ENCODE measurements at places on chromosomes 13 and 19.

GRCh38 chr13:20713751-20714150, 10.3 kb downstream of the IL17D start:
- DNase-seq, result no peak

DNA sequence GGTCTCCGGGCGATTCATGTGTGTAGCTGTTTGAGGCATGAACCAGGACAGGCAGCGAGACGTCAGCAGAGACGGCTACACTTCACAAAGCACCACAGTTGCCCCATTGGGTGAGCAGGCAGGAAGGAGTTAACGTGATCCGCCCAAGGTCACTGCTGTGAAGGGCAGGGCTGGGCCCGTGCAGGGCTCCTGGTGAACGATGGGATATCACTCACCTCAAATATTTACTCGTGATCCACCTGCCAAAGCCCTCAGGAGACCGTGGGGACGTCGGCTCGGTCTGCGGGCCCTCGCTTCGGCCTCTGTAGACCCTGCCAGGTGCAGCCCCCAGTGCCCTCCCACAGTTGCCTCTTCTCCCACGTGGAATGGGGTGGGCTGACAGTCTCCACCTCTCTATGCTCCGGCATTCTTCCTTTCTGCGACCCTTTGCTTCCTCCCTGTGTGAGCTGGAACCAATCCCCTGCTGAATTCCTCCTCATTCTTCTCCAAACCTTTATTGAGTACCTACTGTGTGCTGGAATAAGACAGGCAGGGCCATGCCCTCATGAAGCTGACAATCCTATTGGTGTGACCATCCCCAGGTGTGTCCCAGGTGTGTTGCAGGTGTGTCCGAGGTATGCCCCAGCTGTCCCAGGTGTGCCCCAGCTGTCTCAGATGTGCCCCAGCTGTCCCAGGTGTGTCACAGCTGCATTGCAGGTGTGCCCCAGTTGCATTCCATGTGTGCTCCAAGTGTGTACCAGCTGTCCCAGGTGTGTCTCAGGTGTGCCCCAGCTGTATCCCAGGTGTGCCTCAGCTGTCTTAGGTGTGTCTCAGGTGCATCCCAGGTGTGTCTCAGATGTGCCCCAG, 2.0 kb upstream of the GRK1 start:
- no peak for DNase-seq

- DNase-seq, result peak; percentile 73
Observed at GRCh38 chr13:46382224-46382623, 4.8 kb downstream of the RUBCNL start.

DNA sequence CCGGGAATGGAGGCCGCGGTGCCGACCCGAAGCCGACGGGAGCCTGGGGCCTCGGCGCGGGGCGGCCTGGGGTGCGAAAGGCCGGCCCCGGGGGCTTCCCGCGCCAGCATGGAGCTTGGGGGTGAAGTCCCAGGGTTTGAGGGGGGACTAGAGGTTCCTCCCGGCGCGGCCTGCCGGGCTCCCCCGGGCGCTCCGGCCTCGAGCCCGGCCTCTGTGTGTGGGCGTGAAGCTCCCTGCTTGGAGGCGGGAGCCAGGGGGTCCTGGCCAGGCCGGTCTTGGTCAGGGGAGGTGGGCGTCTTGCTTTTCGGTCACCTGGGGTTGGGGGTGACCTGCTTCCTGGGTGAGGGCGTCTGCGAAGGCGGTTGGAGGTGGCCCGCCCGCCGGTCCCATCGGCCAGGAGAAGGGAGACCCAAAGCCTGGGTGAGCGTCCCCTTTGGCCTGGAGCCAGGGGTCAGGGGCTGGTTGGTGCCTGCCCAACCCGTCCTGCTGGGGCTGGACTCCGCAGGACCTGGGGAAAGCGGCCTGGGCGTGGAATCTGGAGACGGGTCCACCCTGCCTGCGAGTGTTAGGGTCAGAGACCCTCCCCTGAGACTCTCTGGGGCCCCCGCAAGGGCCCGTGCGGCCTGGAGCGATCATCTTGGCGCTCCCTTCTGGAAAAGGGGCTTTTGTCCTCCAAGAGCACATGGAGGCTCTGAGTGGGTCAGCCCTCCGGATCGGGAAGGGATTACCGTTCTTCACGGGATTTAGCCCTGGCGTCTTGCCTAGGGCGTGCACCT, 535 bp downstream of the BSG start:
- DNase-seq, result peak; percentile 37

DNA sequence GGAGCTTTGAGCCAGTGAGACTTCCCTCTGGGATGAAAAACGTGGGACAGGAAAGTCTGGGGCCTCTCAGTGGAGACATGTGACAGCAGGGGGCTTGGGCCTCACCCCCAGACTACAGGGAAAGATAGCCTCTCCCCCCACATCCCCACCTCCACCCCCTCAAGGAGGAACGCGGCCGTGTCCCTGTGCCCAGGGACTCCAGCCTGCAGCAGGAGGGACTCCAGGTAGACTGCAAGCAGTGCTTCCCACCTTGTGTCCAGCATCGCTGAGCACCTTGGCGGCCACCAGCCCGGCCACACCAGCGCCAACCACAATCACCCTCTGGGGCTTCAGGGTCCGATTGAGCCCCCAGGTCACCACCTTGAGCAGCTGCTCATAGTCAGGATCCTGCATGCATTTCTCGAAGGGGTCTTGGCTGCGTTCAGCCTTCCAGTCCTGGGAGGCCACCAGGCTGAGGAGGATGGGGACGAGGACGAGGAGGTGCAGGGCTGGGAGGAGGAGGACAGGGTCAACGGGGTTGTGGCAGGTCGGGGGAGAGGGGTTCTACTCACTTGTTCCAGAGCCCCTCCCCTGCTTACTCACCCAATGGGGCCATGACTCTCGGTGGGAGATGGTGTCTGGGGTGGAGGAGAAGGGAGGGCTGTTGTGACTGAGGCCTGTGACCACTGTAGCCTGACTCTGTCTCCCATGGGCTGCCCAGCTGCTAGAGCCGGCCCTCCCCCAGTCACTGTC, 955 bp downstream of the IL4I1 start:
- DNase-seq, result no peak

DNA sequence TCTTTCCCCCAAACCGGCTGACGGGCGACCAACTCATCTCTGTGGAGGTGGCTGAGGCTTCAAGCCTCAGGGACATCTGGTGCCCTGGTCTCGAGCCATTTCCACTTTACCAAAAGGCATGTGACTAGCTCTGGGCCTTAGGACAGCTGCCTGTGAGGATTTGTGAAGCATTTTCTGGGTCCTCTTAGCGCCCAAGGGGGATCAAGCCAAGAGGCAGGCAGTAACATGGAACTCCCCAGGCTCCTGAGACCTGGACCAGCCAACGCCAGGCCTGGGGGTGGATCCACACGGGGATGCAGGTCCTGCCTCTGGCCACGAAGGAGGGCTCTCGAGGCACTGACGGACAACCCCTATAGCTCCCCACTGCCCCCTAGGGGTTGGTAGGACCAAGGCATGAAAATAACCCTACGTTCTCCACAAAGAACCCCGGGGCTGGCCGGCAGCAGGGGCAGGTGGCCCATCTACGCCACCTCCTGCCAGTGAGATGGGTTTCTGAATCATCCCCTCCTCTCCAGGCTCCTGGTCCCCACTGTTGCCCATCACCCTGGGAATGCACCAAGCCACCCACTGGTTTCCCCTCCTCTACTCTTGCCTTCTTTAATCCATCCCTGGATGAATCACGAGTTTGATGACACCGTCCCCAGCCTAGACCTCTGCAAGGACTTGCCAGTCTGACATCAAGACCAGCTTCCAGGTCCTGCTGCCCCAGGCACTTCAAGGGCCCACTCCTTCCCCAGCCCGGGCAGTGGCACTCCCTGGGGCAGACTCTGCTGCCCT, 7.0 kb upstream of the MYDGF start:
- DNase-seq, result peak; percentile 41

DNA sequence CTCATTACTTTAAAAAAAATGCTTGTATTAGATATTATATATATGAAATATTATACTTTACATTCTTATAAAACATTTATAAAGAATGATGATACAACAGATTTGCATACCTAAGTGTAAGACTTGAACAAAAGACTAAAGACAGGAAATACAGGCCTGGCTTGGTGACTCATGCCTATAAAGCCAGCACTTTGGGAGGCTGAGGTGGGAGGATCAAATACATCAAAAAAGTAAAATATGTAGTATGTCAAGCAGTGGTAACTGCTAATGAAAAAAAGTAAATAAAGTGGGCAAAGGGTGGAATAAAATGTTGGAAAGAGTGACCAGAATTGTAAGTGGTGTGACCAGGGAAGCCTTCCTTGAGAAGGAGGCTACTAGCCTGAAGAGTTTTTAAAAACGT, 133.7 kb downstream of the GGACT start:
- DNase-seq, result no peak

- DNase-seq, result no peak
Observed at GRCh38 chr19:14758816-14759215, 19.5 kb downstream of the ADGRE2 start.

DNA sequence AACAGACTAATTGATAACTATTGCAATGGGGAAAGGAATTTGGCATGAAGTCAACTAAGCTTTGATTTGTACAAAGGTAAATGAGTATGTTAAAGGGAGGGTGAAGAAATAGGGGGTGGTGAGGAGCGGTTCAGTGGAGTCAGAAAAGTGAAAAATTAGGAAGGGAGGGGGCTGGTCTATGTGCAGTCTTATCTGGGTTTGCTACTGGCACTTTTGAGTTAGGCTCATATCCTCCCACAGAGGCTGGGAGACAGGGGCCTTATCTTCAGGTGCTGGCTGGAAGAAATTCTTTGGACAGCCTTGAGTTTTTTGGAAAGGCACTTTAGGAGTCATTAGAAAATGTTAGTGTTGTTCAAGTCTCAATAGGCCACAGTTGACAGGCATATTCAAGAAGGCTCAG, 11.1 kb downstream of the ZNF302 start:
- no peak for DNase-seq

DNA sequence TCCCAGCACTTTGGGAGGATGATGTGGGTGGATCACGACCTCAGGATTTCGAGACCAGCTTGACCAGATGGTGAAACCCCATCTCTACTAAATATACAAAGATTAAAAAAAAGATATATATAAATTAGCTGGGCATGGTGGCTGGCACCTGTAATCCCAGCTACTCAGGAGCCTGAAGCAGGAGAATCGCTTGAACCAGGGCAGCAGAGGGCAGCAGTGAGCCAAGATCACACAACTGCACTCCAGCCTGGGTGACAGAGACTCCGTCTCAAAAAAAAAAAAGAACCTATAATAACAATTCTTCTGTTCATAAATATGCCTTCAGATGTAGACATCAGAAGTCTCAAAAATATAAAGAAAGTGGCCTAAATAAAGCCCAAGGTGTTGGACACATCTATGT, 7.6 kb downstream of the ZNF737 start:
- DNase-seq, result peak; percentile 4

DNA sequence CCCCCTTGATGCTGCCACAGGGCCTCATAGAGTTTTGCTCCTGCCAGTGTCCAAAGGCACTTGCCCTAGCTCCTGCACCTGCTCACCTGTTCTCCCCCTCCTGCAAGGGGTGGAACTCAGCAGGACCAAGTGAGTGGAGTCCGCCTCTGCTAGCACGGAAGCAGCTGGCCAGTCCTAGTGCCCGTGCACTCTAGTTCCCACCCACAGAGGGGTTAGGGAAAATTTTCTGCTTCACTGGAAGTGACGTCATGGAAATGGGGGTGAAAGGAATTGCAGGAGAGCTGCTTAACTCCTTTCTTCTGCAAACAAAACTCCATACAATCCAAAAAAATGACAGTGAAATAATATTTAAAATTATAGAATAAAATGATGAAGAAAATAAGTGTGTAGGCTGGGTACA, 609.7 kb upstream of the SLITRK1 start:
- DNase-seq, result no peak

DNA sequence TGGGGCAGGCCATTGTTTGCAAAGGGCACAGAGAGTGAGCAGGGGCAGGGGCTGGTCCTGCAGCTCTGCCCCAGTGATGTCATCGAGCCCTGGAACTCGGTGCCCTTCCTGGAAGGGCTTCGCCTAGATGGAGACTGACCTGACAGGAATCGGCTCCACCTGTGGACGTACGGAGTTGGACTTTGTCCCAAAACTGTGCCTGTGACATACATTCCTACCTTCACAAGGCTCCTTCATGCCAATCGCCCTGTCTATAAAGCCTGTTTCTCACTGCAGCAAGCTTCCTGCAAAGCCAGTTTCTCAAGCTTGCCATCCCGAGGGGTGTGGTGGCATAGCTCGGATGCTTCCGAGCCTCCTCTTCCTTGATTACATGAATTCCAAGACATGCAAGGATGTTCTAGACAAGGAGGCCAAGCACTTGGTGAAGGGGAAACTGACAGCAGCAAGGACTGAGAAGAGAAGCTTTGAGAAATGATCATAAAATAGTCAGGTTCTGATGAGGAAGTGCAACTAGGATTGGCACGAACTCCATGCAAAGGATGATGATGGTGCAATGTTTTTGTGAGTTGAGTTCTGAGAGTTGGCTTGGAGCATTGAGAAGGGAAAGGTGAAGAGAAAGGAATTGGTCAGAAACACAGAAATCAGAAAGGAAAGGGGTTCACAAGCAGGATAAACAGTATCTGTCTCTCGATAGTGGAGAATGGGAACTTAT, 73.6 kb upstream of the STK24 start:
- no peak for DNase-seq

DNA sequence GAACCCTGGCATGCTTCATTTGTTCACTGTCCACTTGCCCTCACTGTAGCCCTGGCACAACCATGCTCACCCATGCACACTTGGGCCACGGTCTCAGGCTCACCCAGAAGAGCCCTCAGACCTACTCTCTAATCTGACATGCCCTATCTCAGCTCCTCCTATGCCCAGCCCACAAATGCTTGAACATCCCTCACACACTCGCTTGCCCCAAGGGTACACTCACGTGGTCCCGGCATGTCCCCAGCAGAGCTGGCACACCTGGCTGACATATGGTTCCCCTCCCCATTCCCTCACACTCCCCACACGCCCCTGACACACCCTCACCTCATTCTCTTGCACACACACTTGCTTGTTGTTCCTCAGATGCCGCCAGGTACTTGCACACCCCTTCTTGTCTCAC, 55.7 kb downstream of the MAP4K1 start:
- no peak for DNase-seq
